ENCODE measurements at places on chromosomes 13 and 19. TPM values are rescaled to one million over a fixed set of nuclear protein-coding genes. Genes with fewer than 3 reads are reported as not detected.

GRCh38 chr13:43611281-43612273 is 175.2 kb downstream of the ENOX1 start:
- no peak for DNase-seq

PDX1 gene
- total RNA-seq: not detected

DNA sequence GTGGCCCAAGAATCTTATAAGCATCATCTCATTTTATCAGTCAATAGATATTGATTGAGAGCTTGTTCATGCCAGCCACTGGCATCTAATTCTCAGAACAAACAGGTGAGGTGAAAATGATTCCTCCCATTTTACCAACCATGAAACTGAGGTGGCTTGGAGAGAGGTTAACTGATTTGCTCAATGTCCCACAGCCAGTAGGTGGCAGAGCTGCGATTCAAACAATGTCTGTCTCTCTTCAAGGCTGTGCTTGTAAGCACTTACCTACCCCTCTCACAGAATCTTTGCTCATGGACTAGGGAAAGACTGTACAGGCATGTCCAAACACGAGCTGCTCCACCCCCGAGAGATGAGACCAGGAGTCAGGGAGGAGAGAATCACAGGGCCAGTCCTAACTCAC is 21.5 kb upstream of the GSX1 start:
- no peak for DNase-seq

DNA sequence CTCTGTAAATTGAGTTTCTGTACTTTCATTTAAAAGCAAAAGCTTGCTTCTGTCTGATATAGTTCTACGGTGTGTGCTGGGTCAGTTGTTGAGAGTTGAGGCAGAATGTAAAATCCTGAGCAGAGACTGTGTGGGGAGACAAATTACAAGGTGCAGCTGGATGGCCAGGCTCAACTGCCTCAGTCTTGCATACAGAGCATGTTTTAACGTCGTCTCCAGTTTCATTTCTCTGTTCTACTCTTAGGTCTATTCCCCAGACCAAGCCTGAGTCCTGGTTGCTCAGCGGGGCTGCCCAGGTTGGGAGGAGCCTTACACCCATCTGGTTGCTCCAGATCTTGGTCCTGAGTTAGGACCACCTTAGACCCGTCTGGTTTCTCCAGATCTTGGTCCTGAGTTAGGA is 54.4 kb upstream of the MEDAG start:
- no peak for DNase-seq

DNA sequence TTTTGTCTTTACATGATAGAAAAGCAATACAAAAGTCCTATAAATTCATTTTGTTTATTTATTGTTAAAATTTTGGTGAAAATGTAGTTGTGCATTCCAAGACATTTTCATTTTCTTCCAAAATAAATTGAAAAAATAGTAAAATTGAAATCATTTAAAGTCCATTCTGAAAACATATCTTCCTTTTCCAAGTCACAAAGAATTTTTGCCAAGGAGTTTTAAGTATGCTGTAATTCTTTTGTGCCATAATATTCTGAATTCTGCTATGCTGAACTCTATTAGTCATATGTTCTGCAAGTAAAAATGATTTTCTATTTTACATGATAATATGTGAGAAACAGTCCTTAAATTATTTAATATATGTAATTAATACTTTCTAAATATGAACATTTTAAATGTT is 879.6 kb upstream of the SLC10A2 start:
- no peak for DNase-seq
